ENCODE measurements at places on chromosomes 12 and 14.

- no peak for DNase-seq
Observed at GRCh38 chr12:98594050-98594835, 757 bp downstream of the SLC25A3 start.

DNA sequence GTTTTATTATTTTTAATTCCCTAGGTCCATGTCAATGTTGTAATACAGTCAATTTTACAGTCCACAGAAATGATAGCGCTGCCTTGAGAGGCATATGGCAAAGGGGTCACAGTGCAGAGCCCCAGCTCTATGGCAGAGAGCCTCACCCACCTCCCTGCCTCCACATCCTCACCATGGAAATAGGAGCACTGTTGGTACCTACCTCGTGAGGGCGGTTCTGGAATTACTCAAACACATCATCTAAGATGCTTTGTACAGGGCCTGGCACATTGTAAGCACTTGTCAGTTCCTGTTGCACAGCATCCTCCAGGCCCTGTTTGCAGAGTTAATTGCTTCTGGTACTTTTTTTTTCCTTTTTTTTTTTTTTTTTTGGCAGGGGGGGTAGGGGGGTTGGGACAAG lies 4.1 kb upstream of the AKAP5 start:
- DNase-seq = no peak

GRCh38 chr14:27409944-27410343 lies 812.1 kb upstream of the NOVA1 start:
- no peak for DNase-seq

DNA sequence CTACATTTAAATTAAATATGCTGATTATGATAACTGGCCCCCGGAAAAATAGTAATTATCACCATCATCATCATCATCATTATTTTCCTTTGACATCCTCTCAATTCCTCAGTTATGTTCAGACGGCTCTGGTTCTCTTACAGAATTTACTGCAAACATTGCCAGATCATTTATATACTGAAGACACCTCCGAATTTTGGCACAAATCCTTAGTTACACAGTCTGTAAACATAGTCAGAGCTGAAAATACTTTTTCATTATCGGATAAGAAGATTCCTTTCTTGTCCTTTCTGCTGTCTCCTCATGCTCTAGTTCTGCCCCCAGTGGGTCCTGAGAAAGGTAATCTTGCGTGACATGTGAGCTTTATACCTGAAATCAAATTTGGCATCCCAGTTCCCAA lies 40.3 kb upstream of the CCDC60 start:
- DNase-seq = no peak
